ENCODE measurements at places on chromosomes 3 and 15.

DNA sequence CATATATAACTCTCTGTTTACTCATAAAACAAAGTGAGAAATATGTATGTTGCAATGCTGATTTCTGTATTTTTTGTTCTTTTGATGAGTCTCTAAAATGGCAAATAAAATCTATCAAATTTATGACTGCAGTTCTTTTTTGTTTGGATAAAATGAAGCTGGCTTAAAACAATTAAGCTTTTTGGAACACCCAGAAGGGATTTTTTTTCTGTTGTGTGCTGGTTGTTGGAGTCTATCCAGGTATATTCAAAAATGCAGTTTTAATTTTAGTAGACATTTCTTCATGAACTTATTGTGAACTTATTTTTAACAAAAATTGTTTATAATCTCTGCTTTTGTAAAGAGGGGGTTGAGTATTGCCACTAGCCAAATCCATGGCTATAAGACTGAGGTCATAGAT lies 405.5 kb downstream of the RAP2B start:
- no peak for DNase-seq

DNA sequence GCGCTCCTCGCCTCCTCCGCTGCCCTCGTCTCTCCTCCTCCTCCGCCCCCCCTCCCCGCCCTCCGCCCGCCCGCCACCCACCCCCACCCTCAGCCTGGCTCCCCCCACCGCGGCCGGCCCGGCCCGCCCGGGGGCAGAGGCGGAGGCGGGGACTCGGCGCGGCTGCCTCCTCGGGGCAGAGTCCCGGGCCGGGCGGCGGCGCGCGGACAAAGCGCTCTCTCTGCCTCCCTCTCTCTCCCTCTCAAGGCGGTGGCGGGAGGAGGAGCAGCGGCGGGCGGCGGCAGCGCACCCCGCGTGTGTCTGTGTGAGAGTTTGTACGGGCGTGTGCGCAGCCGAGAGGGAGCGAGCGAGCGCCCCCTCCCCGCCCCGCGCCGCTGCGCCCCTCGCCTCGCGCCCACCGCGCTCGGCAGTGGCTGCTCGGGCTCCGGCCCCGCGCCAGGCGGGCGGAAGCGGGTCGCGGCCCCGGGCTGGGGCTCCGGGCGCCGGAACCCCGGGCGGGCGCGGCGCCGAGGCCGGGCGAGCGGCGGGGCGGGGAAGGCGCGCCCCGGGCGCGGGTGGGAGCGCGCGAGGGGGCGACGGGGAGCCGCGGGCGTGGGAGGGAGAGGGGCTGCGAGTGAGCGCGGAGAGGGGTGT lies at the start of gene IGF2BP2:
Gene IGF2BP2 (minus strand): TSS at position 37 of the 633 bp plus-strand sequence. CDS start 82 bp downstream, outside the sequence.
- peak; percentile 79 for DNase-seq

DNA sequence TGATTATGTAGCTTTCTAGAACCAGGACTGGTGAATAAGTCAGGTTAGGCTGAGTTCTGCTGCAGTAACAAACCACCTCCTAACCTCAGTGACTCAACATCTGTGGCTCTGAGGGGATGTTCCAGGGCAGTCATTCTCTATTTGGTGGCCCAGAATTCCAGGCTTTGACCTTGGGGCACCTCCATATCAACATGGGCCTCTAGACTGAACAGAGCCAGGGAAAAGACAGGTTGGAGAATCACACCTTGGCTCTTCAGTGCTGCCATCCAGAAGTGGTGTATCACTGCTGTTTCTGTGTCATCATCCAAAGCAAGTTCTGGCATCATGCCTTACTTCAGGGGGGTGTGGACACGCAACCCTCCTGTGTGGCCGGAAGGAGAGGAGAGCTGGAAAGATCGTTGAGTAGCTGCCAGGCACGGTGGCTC lies 15.3 kb downstream of the ZBTB47 start:
- DNase-seq = no peak

- no peak for DNase-seq
Observed at GRCh38 chr15:42152196-42152920, 4.1 kb downstream of the PLA2G4F start.

DNA sequence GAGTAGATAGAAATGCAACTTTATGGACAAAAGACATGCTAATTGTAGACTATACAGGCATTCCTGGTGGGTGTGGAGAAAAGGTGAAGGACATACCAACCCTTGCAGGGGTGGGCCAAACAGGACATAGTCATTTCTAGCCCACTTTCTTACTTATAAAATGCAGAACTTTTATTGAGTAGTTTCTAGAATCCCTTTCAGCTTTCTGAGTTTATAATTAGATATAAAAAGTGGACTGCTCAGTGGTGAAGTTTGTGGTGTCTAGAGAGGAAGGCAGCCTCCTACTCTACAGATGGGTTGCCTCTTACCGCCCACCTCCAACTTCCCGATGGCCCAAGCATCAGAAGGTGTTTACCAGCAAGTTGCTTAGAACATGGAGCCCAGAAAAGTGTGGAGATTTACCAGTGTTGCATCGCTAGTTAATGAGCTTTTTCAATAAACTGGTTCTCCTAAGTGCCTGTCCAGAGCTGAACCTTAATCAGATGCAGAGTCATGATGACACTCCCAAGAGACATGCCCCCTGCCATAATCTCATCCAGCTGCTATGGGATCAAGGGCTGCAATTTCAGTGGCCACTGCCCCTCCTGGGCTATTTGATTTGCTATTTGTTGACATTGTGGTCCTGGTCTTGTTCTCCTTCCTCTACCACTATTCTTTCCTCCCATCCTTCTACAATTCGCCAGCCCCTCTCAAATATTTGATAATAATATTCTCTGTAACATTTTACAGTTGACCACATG lies 77.5 kb upstream of the STRIT1 start:
- no peak for DNase-seq

GRCh38 chr3:9717563-9717962 lies 13.9 kb downstream of the CPNE9 start:
- DNase-seq = no peak

DNA sequence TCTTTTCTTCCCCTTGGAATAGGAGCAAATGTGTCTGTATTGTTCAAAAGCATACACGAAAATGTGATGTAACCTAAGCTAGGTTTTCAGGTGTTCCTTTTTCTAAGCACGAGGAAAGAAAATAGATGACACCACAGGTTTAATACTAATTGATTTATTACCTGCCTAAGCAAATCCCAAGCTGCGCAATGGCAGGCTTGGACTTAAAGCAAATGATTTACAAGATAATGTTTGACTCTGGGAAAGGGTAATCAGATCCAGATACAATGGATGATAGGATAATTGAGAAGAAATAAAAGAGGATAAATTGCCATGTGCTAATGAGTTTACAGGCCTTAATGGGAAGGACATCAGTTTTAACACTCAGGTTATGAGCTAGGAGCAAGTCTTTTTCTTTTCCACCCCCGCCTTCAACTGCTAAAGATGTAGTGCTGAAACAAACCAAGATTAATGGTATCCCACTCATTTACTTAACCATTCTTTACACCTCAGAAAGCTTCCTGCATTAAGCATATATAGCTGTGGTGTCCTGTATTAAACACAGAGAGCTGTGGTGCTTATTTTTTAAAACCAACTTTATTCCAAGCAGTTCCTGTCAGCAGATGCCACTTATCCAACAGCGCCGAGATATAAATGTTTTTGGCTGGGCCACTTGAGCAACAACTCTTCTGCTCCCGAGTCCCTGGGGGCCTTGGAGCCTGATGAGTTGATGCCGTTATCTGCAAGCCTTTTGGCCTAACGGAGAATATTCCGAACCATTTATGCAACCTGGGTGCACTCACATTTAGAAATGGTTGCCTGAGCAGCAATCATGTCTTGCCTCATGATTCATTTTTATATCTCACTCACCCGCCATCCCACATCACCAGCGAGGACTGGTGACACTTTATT lies 205.5 kb downstream of the MECOM start:
- no peak for DNase-seq

- no peak for DNase-seq
Observed at GRCh38 chr15:96220657-96221056, 109.8 kb upstream of the NR2F2 start.

DNA sequence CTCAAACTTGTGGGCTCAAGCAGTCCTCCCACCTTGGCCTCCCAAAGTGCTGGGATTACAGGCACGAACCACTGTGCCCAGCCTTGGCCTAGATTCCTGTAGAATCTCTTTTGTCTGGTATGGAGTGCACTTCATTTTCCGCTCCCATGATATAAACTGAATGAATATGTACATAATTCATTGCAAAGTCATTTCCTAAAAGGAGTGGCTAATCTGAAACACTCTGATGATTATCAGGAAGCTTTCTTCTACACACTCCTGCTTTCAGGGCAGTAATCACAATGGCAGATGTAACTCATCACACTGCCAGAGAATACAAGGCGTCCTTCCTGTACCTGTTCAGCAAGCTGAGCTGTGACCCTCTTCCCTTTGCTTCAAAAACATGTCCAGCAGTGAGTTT lies 28.6 kb downstream of the RLBP1 start:
- no peak for DNase-seq

DNA sequence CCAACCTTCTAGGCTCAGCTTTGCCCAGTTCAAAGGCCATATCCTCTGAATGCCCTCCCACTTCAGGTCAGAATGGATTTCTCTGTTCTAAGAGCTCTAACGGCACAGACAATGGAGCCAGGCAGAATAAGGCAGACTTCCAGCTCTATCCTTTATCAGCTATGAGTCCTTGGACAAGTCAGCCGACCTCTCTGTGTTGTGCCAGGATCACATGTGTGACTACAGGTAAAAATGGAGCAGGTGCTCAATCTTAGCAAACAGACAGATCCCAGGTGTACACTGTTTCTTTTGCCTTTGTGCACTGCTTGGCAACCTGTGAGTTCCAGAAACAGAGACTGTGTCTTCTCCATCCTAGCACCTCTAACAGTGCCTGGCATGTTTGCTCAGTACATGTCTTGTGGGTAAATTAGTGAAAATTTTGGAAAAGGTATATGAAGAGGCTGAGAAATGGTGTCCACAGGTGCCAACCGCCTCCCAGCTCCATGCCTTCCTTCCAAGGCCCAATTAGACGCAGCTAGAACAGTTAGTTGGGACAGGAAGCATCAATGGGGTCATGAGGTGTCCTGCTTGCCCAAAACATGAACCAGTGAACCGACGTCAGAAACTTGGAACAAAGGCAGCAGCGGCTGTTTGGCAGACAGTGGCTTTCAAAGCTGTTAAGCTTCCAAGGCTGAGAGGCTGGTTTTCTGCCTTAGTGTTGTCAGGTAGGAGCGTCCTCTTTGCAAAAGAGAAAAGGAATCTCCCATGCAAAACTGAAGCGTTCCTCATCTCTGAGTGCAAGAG lies 28.7 kb downstream of the TLE3 start:
- DNase-seq = no peak

DNA sequence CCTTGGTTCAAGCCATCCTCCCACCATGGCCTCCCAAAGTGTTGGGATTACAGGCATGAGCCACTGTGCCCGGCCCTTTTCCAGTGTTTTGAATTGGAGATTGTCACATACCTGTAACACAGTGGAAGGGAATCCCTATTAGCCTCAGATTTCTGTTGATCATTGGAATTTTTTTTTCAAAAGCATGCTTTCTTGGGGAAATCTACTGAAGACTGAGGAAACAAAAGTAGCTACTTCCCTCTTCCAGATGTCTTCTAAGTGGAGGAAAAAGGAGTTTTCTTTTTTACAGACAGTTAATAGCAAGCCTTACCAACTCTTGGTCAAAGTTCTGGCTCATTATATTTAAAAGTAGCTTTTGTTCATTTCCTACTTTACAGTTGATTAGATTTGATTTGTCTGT lies 33.7 kb downstream of the CHD2 start:
- DNase-seq = no peak

- no peak for DNase-seq
Observed at GRCh38 chr15:33161209-33161608, 33.3 kb downstream of the FMN1 start.

- no peak for DNase-seq
Observed at GRCh38 chr15:92709110-92709790, 53.7 kb upstream of the FAM174B start.

- DNase-seq = peak; percentile 40
Observed at GRCh38 chr15:66630801-66631351, 65.1 kb upstream of the LCTL start.

- DNase-seq = no peak
Observed at GRCh38 chr3:23797491-23797890, 8.3 kb upstream of the UBE2E1 start.

GRCh38 chr3:15634671-15635070 lies 33.1 kb downstream of the BTD start:
- no peak for DNase-seq

DNA sequence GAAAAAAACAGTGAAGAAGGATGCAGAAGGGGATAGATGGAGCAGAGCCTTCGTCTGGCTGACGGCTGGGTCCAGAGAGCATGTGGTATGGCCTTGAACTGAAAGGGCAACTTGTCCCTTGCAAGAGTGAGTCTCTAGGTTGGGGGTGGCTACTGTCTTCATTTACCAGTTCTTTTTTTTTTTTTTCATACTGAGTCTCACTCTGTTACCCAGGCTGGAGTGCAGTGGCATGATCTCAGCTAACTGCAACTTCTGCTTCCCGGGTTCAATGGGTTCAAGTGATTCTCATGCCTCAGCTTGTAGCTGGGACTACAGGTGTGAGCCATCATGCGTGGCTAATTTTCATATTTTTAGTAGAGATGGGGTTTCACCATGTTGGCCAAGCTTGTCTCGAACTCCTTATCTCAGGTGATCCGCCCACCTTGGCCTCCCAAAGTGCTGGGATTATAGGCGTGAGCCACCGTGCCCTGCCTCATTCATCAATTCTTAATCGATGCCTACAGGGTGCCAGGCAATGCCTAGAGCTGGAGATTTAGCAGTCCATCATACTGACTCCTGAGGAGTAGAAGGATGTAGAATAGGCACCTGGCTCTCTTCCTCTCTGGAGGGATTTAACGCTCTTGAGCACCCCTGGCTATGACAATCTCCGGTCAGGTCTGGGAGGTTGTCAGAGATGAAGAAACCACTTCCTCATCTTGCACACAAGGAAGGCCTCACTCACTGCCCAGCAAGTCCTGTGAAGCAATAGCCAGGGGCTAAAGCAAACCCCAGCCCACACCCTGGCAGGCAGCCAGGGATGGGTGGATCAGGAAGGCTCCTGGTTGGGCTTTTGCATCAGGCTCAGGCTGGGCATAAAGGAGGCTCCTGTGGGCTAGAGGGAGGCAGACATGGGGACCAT lies at the start of gene CAMP:
Gene CAMP (plus strand): TSS at position 880 of the 898 bp plus-strand sequence. CDS start 17 bp downstream, at position 897.
- no peak for DNase-seq

DNA sequence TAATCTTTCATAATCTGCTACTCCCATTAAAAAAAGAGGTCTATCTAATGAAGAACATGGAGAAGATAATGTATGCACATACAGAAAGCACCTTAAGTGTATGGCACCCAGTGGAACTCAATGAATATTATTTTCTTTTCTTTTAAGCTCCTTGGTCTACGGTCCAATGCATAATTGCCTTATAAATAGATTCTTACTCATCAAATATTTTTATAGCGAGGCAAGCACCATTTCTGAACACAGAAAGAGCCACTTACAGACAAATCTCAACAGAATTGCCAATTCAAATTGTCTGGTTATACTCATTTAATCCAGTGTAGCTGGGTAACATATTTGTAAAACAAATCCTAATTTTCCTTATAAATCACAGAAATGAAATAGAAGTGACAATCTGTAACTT lies 6.3 kb downstream of the PDZRN3 start:
- no peak for DNase-seq

GRCh38 chr15:90650117-90650955 lies 66.8 kb upstream of the BLM start:
- peak; percentile 9 for DNase-seq

- no peak for DNase-seq
Observed at GRCh38 chr3:52021489-52022268, 26.0 kb upstream of the RPL29 start.
